Activated naive CD8-positive, alpha-beta T cell treated with anti-CD3 and anti-CD28 coated beads, Interleukin-2, amount 10 ng/mL, durations not matched to agents 7 days and 5 days (primary cell): ENCODE measurements at places on chromosomes 11 and 22. TPM values are rescaled to one million over a fixed set of nuclear protein-coding genes. Genes with fewer than 3 reads are reported as not detected.

- no peak for DNase-seq
These were observed 3.4 kb downstream of the ROBO3 start for GRCh38 chr11:124868331-124869274.

OR8G1 gene
- total RNA-seq = not detected

DNA sequence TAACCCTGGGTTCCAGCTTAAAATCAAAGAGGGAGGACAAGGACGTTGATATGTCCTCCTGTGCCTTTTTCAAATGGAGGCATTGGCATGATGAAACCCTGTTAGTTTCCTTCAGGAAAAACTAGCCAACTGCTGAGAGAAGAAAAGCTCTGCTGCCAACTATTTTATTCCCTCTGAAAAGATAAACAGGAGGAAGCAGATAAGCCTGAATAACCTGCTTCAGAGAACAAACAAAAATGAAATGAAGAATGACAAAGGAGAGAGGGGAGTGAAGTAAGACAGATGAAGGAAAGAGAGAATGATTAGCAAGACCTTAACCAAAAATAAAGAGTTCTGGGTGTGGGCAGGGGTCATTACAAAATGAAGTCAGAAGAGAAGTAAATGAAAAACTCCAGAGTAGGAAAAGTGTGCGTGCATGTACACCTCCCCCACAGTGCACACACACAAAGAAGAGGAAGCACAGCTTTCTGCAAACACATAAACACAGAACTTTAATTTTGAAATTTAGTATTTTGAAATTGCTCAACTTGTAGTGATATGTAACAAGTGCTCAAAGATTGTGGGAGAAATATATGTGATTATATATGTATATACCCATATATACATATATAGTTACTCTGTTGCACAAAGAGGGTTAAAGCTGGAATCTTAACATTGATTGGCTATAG is 332.2 kb downstream of the LUZP2 start:
- no peak for DNase-seq

DNA sequence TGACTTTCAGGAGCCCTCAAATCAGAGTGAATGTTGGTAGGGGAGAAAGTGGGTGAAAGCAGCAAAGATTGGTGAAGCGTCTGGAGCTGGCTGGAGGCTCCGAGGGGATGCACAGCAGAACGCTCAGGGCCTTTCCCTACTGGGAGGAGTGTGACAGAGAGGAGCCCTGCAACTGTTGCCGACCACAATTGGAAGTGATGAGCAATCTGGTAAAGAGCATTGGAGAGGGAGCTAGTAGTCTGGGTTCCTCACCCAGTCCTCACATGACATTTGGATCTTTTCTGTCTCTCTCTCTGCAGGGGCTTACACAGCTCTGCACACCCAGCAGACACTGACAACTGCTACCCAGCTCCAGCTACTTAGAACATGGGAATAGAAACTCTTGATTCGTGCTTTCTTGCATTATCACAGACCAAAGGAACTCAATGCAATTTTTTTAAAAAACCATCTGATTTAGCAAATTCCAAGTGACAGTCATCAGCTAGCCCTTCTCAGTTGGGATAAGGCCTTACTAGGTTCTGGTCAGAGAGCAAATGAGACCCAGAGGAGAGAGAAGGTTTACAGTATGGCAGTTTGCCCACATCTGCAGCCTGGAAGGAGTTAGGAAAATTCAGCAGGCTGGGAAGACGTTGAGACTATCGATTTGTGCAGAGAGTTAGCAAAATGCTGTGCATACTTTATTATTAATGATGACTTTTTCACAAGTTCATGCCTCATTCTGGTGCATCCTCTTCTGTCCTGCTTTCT is 278.0 kb upstream of the PLET1 start:
- DNase-seq = no peak

GRCh38 chr11:61075891-61076290 is 26.4 kb upstream of the CD5 start:
- DNase-seq = no peak

GRCh38 chr11:75697906-75698581 is 19.6 kb upstream of the MOGAT2 start:
- DNase-seq = no peak

SCGB2A2 gene
- not detected for total RNA-seq

GRCh38 chr11:61737131-61737530 is 15.3 kb upstream of the MYRF start:
- no peak for DNase-seq

OOSP4A gene
- not detected for total RNA-seq

DNA sequence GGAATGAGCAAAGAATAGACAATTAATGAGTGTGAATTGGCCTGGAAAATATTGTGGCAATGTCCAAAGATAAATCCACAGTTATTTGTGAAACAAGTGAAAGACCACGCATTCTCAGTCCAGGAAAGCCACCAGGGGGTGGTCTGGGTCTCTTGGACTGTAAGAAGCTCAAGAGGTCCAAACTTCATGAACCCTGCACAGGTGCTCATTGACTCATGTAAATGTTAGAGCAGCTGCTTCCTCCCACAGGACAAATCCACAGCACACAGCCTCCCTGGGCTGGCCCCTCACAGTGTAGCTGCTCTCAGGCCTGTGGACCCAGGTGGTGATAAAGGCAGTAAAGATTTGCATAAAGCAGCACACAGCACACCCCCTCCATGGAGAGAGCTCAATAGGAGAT is 114.0 kb downstream of the ZNF280B start:
- DNase-seq = no peak

DNA sequence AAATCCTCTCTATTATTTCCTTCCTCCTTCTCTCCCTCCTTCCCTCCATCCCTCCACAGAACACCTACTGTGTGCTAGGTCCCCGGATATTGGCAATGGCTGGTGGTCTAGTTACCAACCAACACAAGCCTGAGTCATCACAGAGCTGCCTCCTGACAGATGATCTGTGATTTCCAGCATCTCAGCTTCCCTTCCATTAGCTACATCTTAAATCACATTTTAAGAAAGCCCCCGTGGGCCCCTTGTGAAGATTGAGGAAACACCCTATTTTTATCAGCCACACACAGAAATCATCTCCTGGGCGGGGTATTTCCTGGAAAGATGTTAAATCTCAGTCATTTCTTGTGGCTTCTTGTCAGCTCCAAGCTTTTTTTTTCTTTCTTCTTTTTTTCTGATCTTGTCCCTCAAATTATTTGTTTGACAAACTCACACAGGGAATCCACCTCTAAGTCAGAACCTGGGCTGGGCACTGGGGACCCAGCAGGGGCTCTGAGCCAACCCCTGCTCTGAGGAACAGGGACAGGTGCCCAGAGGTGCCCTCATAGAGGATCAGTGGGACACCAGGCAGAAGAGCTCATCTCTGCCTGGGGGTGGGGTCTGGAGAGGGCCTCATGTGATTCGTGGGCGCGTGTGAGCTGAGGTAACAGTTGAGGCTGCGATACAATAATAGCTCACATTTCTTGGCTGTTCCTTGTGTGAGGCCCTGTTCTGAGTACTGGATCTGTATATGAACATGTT is 42.4 kb downstream of the CACNA1I start:
- no peak for DNase-seq

- DNase-seq = no peak
These were observed 13.5 kb downstream of the PIK3IP1 start for GRCh38 chr22:31278626-31279326.

DNA sequence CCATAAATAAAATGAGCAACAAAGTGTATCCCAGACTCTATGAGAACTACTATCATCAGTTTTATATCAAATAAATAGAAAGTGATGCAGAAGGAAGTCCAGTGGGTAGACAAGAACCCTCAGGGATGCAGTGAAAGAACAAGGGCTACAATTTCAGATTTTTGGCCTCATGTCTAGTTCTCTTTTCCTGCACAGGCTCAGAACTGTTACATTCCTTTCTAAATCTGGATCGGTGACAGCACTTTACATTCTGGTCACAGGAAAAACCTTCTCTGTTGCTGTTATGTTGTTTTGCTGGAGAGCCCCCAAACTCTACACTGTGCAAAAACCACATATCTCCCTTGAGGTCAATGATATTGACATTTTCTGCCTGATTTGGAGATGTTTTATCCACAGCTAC is 108.8 kb upstream of the ANO5 start:
- no peak for DNase-seq

KCTD14 gene
- total RNA-seq = 0.22 TPM

SELENOM gene
- total RNA-seq = 17.3 TPM

TEX54 gene
- not detected for total RNA-seq
